ENCODE measurements at places on chromosomes 3 and 15.
A peak's percentile ranks its signal among the peaks of the same experiment; 100 is the strongest.

GRCh38 chr3:64825404-64826120, 137.8 kb upstream of the ADAMTS9 start:
- DNase-seq = no peak

DNA sequence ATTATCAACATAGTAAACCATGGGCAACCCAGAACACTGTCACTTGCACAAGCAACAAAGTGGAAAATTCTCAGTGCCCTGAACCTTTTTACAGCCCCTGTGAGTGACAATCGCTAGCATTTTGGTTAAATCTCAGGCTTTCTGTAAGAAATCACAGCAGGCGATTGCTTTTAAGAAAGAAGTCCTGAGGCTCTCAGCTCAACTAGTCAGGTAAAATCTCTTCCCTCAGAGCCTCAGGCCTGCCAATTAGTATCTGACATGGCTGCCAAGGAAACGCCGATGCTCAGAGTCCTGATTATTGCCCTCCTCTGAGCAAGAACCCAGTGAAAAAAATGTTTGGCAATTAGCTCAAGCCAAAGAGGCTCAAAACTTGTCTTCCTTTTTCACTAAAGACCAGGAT, 530.8 kb downstream of the DIPK2A start:
- no peak for DNase-seq

GRCh38 chr3:108509871-108510270, 525 bp downstream of the MYH15 start:
- no peak for DNase-seq

DNA sequence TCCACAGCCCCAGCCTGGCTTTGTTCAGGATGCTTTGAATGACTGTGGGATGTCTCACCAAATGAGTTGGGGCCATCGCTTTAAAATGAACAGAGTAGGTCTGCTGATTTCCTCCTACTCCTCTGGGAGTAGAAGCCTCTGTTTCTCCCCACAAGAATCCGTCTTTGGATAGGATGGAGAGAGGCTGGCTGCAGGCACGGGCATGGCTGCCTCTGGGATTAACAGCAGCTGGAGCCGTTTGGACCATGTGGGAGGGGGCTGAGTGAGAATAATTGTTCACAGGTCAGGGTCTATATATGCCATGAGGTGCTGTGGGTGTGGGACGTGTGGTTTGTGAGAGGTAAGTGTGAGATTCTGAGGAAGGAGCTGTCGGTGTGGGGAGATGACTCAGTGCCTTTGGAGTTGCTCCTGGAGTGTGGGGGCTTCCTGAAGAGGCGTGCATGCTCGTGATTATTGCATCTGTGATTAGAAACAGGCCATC, 48.0 kb upstream of the APEH start:
- no peak for DNase-seq

DNA sequence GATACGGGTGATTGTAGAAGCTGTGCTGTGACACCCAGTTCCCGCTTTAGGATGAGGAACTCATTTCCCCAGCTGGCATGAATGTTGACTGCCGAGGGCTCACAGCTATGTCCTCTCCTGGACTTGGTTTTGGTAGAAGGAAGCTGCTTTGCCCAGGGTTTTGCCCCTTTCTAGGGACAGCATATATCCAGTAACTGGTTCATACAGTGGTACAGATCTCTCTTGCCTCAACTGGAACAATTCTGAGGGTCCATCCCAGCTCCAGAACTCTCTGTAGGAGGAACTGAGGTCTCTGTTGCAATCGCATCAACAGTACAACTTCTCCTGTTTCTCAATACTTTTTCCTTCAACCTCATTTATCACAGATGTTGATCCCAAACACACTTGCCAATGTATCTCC, 54.5 kb upstream of the FNDC3B start:
- no peak for DNase-seq

- no peak for DNase-seq
These were observed at the start of gene MORC1 for GRCh38 chr3:109117939-109118338. MORC1 (minus strand) TSS chr3:109118134; CDS start chr3:109118059, 75 bp downstream.

- DNase-seq = peak; percentile 21
These were observed 122.2 kb downstream of the KLHL25 start for GRCh38 chr15:85672332-85673084.

DNA sequence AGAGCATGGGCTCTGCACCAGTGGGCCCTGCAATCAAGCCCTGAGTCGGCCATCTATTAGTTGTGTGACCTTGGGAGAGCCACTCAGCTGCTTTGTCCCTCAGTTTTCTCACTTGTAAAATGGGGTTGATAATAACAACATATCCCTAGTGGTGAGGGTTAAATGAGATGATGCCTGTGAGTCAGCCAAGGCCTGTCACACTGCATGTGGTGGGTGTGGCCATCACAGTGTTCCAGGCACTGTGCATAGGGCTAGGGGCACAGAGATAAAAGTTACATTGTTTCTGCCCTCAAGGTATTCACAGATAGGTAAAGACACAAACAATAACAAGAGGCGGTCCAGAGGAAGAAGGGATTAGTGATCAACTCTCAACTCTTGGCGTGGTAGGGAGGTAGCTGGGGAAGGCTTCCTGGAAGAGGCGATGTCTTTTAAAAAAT, 19.5 kb downstream of the SMAD6 start:
- peak; percentile 8 for DNase-seq

DNA sequence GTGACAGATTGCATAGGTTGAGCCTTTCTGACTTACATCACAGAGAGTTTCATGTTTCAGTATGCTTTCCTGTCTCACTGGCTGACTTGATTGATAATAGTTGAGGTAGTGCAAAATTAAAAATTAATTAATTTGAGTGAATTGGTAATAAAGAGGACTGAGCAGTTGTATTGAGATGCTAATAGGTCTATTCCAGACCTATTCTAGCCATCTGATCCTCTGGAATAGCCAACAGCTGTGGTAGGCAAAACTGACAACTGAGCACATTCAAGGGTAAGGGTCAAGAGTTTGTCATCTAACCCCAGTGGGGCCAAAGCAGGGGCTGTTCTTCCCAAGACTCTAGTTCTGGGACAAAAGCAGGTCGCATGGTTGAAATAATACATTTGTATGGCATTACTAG, 132.4 kb downstream of the EPHA3 start:
- no peak for DNase-seq

GRCh38 chr15:38058596-38059075, 124.2 kb downstream of the TMCO5A start:
- no peak for DNase-seq

DNA sequence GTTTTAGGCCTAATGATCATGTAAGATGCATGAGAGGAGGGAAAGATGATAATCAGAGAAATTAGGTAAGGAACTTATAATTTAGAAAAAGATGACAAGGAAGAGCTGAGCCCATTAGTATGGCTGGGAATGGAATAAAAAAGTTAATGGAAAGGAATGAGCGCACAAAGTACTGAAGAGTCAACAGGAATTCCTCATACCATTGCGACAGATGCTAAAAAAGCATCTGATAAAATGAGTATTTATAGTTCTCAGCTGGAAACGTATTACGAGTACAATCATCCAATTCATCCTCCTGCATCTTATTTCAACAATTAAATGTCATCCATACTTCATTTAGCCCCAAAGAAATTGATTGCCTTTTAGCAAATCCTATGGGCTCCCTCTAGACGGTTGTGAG, 58.9 kb downstream of the TMCC1 start:
- DNase-seq = no peak

GRCh38 chr3:148790851-148791735, 36.5 kb upstream of the CPB1 start:
- no peak for DNase-seq

GRCh38 chr3:41195946-41196345, 3.4 kb upstream of the CTNNB1 start:
- no peak for DNase-seq

DNA sequence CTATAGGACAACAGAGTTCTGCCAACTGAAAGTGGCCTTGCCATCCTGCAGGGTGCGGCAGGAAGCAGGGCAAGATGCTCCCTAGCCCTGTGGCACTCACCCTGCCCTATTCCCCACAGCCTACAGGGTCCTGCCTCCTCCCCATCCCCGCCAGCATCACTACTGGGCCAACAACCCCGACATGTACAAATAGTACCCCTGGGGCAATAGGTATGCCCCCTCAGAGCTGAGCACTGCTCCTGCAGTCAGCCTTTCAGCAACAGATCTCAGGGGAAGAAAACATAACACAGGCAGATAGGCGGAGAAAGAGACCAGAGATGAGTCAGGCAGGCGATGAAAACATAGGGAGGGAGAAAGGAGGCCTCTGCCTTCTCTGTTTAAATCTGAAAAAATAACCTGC, 74.7 kb downstream of the XXYLT1 start:
- peak; percentile 43 for DNase-seq

DNA sequence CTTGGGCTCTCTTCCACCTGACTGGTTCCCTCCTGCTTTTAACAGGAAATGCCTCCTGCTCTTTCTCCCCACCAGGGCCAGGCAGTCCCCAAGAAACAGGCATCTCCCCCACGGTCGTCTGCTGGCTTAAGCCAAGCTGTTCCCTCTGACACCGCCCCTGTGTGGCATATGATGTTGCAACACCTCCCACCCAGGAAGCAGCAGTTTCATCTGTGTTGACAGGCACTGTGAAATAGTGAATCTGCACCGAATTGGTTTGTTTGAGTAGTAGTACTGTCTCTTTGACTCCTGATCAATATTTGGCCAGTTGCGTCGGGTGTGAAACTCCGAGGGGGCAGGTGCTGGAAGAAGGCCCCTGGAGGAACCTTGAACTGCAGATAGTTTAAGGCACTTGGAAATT, 188.8 kb downstream of the FEZF2 start:
- DNase-seq = no peak

DNA sequence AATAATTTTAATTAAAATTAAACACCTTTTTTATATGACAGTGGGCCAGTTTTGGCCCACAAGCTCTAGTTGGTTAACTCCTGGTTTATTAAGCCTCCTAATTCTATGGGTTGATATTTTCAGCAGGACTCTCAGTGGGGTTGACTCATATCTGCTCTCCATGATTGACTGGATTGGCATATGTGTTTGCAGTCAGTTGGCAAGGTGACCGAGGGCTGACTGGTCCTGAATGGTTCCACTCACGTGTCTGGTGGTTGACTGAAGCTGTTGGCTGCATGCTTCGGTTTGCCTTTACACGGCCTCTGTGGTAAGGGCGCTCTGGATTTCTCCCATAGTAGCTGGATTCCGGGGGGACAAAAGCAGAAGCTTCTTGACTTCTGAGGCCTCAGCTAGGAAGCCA, 65.3 kb upstream of the ZNF280D start:
- no peak for DNase-seq

GRCh38 chr3:140298569-140299070, 363.6 kb downstream of the CLSTN2 start:
- DNase-seq = no peak

- DNase-seq = no peak
These were observed 527 bp downstream of the CSNK1G1 start for GRCh38 chr15:64355348-64355943.

- DNase-seq = no peak
These were observed 118.2 kb downstream of the CADPS start for GRCh38 chr3:62757045-62757444.

GRCh38 chr3:46367811-46368210, 2.9 kb upstream of the CCR5 start:
- DNase-seq = no peak

GRCh38 chr15:50224606-50225005, 40.9 kb downstream of the HDC start:
- DNase-seq = peak; percentile 28

DNA sequence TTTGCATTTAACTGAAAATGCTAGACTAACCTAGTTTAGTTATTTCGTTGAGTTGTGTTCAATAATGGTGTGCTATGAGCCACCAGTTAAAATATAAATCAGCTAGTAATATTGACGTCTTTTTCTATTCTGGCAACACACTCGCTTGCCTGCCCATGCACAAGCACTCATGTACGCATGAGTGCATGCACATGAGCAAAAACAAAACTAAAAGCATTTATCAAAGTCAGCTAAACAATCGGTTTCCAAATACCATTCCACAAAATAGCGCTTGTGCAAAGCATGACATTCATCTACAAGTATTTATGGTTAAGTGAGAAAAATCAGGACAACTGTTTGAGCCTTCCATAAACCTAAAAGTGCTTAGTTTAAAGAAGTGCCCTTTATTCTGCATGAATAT, 13.1 kb upstream of the SAMMSON start:
- DNase-seq = no peak

DNA sequence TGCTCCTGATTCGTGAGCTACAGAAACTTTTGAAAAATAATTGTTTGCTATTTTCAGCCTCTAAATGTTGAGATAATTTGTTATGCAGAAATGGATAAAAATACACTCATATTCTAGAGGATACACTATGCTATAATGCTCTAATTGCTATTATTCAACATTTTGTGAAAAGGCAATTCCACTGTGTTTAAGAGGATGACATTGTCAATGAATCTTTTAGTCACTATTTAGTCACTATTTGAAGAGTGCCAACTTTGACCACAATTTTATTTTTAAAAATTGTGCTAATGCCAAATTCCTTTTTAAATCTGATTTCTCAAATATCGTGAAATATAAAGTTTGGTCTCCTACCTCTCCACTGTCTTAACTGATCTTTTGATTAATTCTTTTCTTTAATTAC, 604.9 kb upstream of the KCNMB2 start:
- peak; percentile 24 for DNase-seq

Data from HCEC 1CT (cell line).